Midbrain (tissue), 1 donor: ENCODE measurements at places on chromosomes 5 and 9.

DNA sequence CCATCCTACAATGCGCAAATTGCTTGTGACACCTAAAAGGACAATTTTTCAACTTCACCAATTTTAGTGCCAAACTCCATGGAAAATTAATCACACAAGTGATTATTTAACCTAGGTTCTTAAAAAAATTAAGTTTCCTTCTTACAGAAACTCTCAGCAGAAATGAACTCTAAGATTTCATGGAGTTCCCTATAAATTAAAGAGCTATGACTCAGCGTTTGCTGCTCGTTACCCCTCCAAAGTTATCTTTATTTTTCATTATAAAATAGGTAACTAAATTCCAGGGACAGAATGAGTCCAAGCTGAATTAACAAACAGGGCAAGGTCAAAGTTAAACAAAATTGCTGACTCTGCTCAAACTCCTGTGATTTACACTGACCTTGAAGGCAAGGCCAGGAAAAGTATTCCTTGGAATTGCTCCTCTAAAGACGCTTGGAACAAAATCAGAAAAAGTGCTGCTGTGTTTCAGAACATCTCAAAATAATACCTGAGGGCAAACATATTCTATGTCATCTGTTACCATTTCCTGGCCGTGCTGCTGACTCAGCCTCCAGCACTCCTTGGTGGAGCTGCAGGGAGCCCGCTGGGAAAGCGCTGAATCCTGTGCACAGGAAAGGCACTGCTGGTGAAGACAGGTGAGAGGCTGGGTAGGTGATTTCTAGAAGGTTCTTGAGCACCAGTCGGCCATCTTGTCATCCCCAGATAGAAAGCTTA is 2.5 kb upstream of the CMBL start:
- no peak for DNase-seq

GRCh38 chr9:69058101-69058500 is 22.5 kb downstream of the FXN start:
- no peak for DNase-seq

- no peak for DNase-seq
Measured at GRCh38 chr9:7095058-7095457, 337.3 kb downstream of the KDM4C start.

- no peak for DNase-seq
Measured at GRCh38 chr5:180289433-180289832, 2.5 kb downstream of the MAPK9 start.

DNA sequence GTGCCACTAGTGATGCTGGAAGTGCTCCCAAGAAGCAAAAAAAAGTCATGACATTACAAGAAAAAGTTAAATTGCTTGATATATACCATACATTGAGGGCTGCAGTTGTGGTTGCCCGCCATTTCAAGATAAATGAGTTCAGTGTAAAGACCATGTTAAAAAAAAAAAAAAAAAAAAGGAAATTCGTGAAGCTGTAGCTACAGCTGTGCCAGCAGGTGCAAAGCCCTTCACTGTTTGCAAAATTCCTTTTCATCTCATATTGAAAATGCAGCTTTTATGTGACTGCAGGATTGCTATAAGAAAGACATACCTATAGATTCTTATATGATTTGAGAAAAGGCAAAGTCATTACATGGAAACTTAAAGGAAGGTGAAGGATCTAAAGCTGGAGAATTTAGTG is 179.6 kb upstream of the POU5F2 start:
- DNase-seq: no peak

DNA sequence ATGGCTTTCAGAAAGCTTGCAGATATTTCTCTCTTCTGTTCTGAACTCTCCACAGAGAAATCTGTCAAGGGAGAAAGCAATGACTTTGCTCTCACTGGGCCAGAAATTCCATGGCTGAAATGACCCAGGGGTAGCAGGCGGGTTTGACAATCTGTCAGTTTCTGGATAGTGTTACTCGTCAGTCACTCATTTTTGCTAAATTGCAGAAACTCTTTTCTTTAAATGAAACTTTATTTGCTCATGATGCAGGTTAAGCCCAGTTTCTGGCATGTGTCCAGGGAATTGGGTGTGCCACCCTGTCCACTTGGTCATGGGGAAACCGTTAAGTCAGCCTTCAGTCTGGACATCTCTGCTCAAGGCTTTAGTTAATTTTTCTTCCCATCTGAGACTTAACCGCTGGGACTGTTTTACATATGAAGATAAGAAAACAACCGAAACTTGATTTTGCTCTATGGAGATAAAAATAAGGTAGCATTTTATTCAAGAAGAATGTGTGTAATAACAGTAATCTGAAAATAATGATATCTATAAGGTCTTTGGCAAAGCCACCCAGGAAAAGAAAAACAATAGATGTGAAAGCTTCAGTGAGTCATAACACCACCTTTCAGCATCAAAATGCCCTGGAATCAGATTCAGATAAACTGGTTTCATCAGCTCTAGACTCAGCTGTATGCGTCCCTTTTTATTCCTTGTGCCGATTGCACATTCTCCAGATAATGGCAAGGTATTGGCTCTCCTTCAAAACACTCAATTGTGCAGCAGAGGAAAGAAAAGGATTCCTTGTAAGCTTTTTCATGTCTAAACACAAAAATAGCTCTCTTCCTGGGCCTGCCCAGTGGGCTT is 308.3 kb downstream of the ZSWIM6 start:
- DNase-seq: no peak

GRCh38 chr5:56817263-56818014 is 2.1 kb downstream of the MAP3K1 start:
- no peak for DNase-seq

DNA sequence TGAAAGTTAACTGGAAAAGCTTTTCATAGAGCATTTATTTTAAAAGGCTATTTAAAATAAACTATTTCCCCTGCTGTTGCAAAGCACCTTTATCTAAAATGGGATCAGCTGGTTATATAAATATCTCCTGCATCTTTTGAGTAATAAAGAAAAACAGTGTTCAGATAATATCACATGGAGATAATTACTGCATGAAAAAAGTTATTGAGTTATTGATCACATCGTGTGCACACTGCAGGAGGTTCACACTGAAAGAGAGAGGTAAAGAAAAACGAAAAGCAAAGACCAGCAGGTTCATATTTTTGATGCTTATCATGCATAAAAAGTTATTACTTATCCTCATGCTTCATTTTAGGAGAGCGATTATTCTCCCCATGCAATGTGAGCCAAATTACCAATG is 55.4 kb upstream of the OTP start:
- no peak for DNase-seq

- DNase-seq: no peak
Measured at GRCh38 chr5:159804121-159804520, 112.2 kb upstream of the ADRA1B start.

DNA sequence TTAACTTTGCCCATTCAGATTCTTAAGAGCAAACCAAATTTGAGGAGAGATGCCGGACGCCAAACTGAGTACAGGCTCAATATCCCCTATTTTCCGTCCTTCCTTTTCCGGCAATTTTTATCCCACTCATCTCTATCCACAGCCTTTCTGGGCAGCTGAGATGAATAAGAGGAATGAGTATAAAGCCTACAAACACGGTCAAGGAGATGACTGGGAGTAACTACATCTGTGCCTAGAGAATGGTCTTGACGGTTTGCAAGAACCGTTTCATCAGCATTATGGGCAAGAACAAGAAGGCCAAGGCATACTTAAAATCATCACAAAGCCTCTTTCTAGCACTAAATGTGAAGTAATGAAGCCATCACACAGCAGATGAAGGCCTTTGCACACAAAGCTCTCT is 227.3 kb downstream of the DCP2 start:
- no peak for DNase-seq

- no peak for DNase-seq
Measured at GRCh38 chr5:51387884-51388275, 4.6 kb downstream of the ISL1 start.

DNA sequence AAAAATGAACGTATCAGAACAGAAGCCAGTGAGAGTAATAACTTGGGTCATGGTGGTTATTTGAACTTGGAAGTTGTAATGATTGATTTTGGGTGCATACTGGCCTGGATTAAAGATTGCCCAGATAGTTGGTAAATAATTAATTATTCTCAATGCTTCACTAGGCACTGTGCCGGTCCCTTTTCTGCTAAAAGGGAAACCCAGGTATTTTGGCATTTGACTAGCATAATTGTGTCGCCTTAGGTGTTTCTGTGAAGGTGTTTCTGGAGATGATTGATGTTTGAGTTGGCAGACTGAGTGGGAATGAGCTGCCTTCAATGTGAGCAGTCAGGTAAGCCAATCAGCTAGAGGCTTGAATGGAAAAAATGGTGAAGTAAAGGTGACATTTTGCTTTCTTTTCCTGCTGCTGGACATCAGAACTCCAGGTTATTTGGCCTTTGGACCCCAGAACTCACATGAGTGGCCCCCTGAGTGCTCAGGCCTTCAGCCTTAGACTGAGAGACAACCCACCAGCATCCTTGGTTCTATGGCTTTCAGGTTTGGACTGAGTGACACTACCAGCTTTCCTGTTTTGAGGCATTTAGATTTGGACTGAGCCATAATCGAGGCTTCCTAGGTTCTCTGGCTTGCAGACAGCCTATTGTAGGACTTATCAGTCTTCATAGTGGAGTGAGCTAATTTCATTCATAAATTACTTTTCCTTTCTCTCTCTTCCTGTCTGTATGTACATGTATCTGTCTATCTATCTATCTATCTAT is 120.7 kb upstream of the PAPPA start:
- DNase-seq: no peak

- no peak for DNase-seq
Measured at GRCh38 chr9:80957801-80958200, 731.5 kb downstream of the TLE1 start.

GRCh38 chr5:88263349-88263748 is 5.3 kb downstream of the TMEM161B start:
- no peak for DNase-seq

DNA sequence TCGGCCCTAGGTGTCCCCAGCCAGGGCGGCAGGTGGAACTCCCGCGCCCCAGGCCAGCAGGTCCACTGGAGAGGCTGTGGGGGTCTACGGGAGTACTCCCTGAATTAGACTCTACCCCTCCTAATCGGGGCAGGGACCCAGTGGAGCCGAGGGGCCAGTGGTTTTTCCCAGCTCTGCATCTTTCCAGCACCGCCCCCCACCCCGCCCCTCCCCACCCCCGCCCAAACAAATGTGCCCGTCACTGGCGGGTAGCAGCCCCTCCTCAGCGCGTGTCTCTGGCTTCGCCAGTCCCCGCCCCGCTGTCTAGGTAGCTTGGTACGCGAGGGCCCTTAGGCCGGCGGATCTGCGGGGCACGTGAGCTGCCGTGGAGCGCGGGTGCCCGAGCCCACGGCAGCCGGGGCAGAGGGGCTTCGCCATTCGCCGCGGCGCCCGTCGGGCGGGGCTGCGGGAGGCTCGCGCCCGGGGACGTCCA is 7.0 kb downstream of the UNC5A start:
- DNase-seq: no peak

DNA sequence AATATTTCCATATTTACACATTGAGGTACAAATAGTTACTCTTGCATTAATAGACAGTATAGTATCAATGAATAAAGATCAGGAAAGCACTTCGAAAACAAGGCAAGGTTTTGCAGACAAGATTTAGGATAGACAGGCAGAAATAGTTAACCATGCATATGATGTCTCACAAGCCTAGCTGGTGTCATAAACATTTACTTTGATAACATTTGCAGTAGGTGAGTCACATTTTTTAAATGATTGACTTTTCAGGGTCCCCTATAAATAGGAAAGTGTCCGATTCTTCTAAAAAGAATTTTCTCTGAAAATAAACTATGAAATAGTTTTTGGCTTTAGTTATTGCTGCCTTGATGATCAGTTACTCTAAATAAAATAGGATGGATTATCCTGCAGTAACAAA is 162.1 kb downstream of the SNX18 start:
- DNase-seq: no peak

DNA sequence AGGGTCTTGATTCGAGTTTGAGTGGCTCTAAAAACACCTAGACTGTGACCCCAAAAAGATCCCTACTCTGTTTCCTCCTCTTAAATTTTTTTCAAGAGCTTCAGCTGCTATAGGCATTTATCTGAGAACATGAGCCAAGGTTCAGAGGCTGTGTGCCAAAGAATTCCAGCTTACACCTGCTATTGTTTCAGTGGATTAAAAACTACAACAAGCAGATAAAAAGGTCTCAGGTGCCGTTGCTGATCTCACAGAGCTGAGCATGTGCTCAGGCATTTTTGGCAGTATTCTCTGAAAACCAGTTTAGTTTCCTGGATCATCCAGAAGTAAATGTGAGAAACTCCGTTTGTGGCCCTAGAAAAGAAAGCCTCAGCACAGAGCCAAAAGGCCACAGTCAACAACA is 349.2 kb downstream of the DEPDC1B start:
- no peak for DNase-seq

DNA sequence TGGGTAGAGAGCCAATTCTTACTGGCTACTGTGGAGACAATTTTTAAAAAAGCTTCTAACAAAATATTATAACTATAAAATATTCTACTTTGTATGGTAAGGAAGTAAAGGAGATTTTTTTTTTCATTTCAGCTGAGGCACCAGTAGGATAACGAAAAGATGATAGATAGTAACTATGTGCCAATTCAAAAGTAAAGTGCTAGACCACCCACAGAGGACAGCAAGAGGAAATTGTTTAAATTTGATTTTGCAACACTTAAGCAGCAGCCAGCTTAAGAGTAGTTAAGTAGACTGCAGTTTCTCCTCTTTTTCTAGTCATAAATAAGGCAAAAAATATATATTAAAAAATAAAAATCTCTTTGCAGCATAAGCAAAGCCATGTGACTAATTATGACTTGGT is 1539.3 kb upstream of the ACO1 start:
- DNase-seq: no peak

- no peak for DNase-seq
Measured at GRCh38 chr9:8760000-8760767, 960.6 kb upstream of the DMAC1 start.

DNA sequence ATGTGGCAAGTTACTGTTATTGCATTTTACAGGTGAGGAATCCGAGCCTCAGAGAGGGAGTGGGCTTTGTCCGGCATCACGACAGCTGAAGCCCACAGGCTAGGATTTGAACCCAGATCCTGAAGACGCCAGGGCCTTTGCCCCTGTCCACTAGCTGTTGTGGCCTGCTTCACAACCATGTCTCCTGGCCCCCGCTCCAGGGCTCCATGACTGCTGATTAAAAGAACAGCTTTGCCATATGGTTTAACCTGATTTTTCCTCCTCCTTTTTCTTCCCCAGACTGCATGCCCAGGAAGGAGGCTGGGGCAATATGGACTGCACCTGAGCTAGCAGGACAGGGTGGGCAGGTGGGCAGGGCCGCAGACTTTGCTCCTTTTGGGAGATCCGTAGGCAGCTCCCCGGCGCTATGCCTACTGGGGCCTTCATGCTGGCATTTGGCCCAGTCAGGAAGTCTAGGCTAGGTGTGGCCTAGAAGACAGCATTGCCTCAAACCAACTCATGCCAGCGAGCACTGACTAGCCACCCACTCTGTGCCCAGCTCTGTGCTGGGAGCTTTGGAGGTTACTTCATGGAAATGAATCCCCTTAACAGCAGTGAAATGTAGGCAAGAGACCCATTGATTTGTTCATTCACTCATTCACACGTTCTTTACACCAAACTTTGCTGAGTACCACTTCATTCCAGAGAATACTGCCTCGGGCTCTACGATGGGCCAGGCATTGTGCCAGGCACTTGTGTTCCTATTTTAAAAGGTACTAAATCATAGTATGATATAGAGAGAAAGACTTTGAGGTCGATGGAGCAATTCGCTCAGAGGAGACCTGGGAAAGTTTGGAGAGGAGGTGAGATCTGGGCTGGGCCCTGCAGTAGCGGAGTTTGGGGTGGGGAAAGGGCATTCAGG is 94.3 kb upstream of the CPEB4 start:
- no peak for DNase-seq

GRCh38 chr5:116276952-116277351 is 192.1 kb downstream of the COMMD10 start:
- DNase-seq: no peak
